ENCODE measurements at places on chromosomes 7 and 10.
A peak's percentile ranks its signal among the peaks of the same experiment; 100 is the strongest.

GRCh38 chr10:70956029-70956759 lies 67.8 kb upstream of the PCBD1 start:
- no peaks in the 10 kb centered on the region for H3K4me1 ChIP-seq
- H3K4me3 ChIP-seq = no peak overlapping the region

- H3K27ac ChIP-seq = no peak overlapping the region
- H3K4me3 ChIP-seq = no peak overlapping the region
- H3K4me1 ChIP-seq = peaks cover 43% of the 10 kb centered on the region
- DNase-seq = no peak
- H3K27me3 ChIP-seq = no peaks in the 10 kb centered on the region
- peaks cover 22% of the 10 kb centered on the region for H3K36me3 ChIP-seq
These were observed 52.2 kb downstream of the SHOC2 start for GRCh38 chr10:110971638-110972037.

GRCh38 chr7:78953090-78953489 lies 500.4 kb downstream of the MAGI2 start:
- H3K27me3 ChIP-seq = no peaks in the 10 kb centered on the region
- no peak overlapping the region for H3K4me3 ChIP-seq
- no peaks in the 10 kb centered on the region for H3K36me3 ChIP-seq
- H3K27ac ChIP-seq = no peak overlapping the region

DNA sequence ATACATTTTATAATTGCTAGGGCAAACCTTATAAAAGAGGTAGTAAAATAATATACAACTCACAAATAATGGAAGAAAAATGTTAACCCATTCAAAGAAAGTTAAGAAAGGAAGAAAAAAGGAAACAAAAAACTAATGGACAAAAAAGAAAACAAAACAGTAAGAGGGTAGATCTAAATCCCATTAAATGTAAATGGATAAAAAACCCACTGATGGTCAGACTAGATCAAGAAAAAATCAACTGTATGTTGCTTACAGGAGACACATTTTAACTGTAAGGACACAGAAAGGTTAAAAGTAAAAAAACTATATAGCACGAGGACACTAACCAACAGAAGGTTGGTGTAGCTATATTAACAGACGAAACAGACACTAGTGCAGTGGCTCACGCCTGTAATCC lies 18.0 kb downstream of the FOXL3 start:
- no peak for DNase-seq
- no peak overlapping the region for H3K27ac ChIP-seq
- peaks cover 8% of the 10 kb centered on the region for H3K27me3 ChIP-seq
- H3K36me3 ChIP-seq = no peaks in the 10 kb centered on the region
- H3K4me3 ChIP-seq = no peak overlapping the region

DNA sequence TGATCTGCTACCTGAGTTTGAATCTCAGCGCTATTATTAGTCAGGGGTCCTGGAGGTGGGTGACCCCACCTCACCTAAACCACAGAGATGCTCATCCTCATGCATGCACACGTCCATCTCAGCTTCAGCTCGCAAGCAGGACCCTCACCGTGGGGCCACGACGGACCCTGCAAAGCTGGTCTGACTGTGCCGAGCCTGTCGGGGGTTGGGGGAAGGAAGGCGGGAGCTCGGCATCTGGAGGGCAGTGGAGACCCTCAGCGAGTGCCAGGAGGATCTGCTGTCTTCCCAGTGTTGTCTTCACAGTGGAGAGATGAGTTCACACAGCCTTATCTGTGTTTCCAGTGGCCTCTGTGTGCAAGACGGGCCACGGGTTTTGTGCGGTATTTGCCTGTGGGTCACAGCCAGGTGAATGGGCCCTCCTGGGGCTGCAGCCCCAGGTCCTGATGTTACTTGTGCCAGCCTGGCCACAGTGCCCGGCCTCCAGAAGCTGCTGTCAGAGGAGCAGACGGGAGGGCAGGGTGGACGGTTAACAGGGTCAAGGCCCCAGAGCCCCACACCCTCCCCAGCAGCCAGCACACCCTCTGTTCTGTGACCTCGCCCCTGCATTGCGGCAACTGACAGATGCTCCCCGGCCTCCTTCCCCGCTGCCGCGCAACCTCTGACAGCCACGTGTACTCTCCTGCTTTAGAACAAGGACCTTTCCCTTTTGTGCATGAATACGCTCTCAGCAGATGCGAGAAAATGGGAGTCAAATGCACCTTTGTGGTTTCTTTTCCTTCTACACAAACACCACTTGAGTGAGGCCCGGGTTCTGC lies 528.8 kb downstream of the DNAJB6 start:
- no peaks in the 10 kb centered on the region for H3K4me1 ChIP-seq
- DNase-seq = no peak
- H3K36me3 ChIP-seq = no peaks in the 10 kb centered on the region
- H3K27ac ChIP-seq = no peak overlapping the region
- H3K4me3 ChIP-seq = no peak overlapping the region

GRCh38 chr7:128022631-128023532 lies 8.4 kb downstream of the LRRC4 start:
- H3K36me3 ChIP-seq = peaks cover 35% of the 10 kb centered on the region
- H3K27ac ChIP-seq = no peak overlapping the region
- H3K4me1 ChIP-seq = peaks cover 6% of the 10 kb centered on the region
- DNase-seq = no peak

- H3K4me3 ChIP-seq = no peak overlapping the region
- no peak for DNase-seq
- peaks cover 2% of the 10 kb centered on the region for H3K27me3 ChIP-seq
- H3K27ac ChIP-seq = no peak overlapping the region
These were observed 133.9 kb downstream of the PRPF18 start for GRCh38 chr10:13720699-13721098.

- H3K27ac ChIP-seq = no peak overlapping the region
- H3K4me1 ChIP-seq = no peaks in the 10 kb centered on the region
- no peaks in the 10 kb centered on the region for H3K36me3 ChIP-seq
- no peak for DNase-seq
These were observed 85.3 kb upstream of the UNC5B start for GRCh38 chr10:71127104-71127503.

GRCh38 chr7:131249003-131249402 lies 78.7 kb upstream of the MKLN1 start:
- peaks cover 2% of the 10 kb centered on the region for H3K4me1 ChIP-seq
- no peak for DNase-seq
- no peak overlapping the region for H3K4me3 ChIP-seq
- H3K36me3 ChIP-seq = peaks cover 5% of the 10 kb centered on the region

GRCh38 chr7:77543910-77544309 lies 6.8 kb downstream of the PTPN12 start:
- no peak overlapping the region for H3K27ac ChIP-seq
- peaks cover 42% of the 10 kb centered on the region for H3K4me1 ChIP-seq
- H3K27me3 ChIP-seq = no peaks in the 10 kb centered on the region

DNA sequence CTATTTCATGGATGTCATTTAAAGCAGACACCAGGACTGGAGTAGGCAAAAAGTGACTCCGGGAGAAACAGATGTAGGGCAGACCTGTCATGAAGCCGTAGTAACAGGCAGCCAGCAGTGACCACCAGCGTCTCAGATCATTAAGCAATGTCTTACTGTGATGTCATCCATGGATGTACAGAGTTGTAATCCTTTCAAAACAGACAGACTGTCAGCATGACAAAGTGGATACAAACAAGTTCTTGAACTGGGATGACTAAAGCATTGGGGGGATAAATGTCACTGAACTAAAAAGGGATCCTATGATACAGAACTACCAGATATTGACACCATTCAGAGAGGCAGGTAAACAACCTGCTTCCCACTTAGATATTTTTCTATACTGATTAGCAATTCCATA lies 675.5 kb downstream of the PARD3 start:
- H3K27me3 ChIP-seq = no peaks in the 10 kb centered on the region
- H3K36me3 ChIP-seq = no peaks in the 10 kb centered on the region
- no peak overlapping the region for H3K27ac ChIP-seq

GRCh38 chr10:11097686-11098085 lies 80.0 kb downstream of the CELF2 start:
- H3K4me3 ChIP-seq = no peak overlapping the region
- no peaks in the 10 kb centered on the region for H3K4me1 ChIP-seq
- H3K36me3 ChIP-seq = no peaks in the 10 kb centered on the region
- H3K27ac ChIP-seq = no peak overlapping the region

DNA sequence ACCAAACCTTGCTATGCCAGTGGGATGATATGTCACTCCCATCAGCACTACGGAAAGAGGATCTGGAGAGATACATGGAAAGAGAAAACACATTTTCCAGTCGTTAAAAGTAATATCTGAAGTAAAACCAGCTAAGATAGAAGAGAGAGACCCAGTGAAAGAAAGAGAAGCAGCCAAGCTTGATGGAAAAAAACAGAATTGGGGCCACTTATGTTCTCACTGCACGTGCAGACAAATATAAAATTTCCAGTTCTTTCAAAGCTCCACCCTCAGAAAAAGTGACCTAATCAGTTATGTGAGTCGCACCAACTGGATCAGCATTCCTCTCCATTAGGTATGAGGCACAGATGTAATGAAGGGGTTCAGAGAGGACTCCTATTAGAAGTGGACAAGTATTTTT lies 266.1 kb downstream of the MTERF1 start:
- DNase-seq = no peak
- no peaks in the 10 kb centered on the region for H3K4me1 ChIP-seq
- no peak overlapping the region for H3K27ac ChIP-seq
- H3K36me3 ChIP-seq = peaks cover 2% of the 10 kb centered on the region

DNA sequence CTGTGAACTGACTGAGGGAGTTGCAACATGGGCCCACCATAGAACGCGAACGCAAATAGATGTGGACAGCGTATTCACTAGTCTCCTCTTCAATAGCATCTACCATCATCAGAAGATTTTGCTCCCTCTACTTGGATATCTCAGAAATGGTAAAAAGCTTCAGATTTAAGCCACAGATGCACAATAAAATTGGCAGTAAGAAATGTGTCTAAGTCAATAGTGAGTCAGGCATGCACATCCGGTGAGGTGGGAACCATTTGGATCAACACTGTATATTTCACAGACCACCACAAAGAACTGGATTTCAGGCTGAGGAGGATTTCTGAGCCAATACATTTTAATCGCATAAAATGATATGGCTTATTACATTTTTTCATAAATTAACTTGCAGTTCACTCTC lies 111.5 kb upstream of the ADAM12 start:
- no peak for DNase-seq
- H3K4me1 ChIP-seq = no peaks in the 10 kb centered on the region
- H3K27me3 ChIP-seq = no peaks in the 10 kb centered on the region
- H3K4me3 ChIP-seq = no peak overlapping the region
- no peak overlapping the region for H3K27ac ChIP-seq

DNA sequence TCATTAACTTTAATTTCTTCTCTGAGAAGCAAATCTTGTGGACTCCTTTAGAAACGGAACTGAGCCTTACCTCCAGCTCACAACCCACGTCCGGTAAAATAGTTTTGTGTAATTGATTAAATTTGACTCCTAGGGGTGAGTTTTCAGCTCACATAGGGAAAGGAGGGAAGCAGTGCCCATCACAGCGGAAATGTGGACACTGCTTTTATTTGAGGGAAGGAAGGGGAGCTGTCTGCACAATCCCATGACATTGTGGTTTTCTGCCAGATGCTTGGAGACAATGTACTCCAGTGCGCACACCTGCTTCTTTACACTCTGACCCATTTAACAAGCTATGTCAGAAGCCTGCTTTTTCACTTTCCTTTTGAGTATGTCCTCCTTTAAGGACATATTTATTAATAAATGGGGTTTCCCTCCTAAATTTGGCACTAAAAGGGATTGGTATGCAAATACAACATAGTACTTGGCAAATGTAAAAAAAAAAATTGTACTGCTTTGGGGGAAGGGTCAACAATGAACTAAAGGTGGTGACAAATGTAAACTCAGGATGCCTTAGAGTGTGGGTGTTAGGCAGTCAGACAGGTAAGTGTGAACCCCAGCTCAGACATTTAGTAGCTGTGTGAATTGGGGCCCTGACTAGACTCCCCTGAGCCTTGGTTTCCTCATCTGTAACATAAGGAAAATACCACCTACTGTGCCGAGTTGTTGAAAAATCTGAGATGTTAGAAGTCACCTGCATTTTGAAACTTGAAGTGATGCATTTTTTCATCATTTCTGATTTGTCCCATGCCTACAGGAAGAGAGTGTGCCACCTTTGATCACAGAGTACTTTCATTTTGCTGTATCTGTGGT lies 90.2 kb upstream of the KLF6 start:
- H3K4me3 ChIP-seq = peak overlapping the region; percentile 70
- no peaks in the 10 kb centered on the region for H3K27me3 ChIP-seq
- no peaks in the 10 kb centered on the region for H3K36me3 ChIP-seq
- peaks cover 37% of the 10 kb centered on the region for H3K4me1 ChIP-seq

GRCh38 chr10:95881316-95881715 lies 26.5 kb upstream of the CC2D2B start:
- H3K4me3 ChIP-seq = no peak overlapping the region
- H3K4me1 ChIP-seq = peaks cover 2% of the 10 kb centered on the region
- no peak overlapping the region for H3K27ac ChIP-seq
- no peaks in the 10 kb centered on the region for H3K27me3 ChIP-seq
- no peak for DNase-seq

DNA sequence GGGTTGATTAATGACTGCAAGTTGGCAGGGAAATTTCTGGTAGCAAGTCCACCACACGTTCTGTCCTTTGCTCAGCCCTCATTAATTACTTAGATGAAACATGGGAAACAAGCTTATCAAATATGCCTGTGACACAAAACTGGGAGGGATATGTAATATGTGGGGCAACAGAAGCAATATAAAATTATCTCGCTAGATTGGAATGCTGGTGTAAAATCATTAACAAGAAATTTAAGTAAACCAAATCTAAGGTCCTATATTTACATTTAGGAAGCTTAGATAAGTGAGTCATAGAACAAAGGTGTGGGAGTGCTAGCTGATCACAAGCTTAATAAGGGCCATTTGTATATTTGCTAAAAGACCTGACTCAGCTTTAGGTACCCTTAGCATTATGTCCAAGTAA lies 23.5 kb downstream of the TRPV5 start:
- no peaks in the 10 kb centered on the region for H3K4me1 ChIP-seq
- peaks cover 13% of the 10 kb centered on the region for H3K27me3 ChIP-seq

- no peak for DNase-seq
- no peak overlapping the region for H3K4me3 ChIP-seq
- no peaks in the 10 kb centered on the region for H3K4me1 ChIP-seq
- H3K27me3 ChIP-seq = peaks cover 4% of the 10 kb centered on the region
- H3K27ac ChIP-seq = no peak overlapping the region
These were observed 113.7 kb downstream of the LRMDA start for GRCh38 chr10:75544993-75545706.

GRCh38 chr7:88184848-88185304 lies 35.0 kb downstream of the SRI start:
- DNase-seq = no peak
- no peak overlapping the region for H3K4me3 ChIP-seq
- no peaks in the 10 kb centered on the region for H3K36me3 ChIP-seq
- no peaks in the 10 kb centered on the region for H3K4me1 ChIP-seq

- H3K27ac ChIP-seq = peak overlapping the region; percentile 100
- peaks cover 20% of the 10 kb centered on the region for H3K4me1 ChIP-seq
- H3K36me3 ChIP-seq = peaks cover 32% of the 10 kb centered on the region
- DNase-seq = no peak
- H3K27me3 ChIP-seq = no peaks in the 10 kb centered on the region
These were observed 10.0 kb downstream of the KLF6 start for GRCh38 chr10:3774814-3775695.

GRCh38 chr7:28836716-28837115 lies 121.4 kb downstream of the TRIL start:
- no peaks in the 10 kb centered on the region for H3K4me1 ChIP-seq
- no peaks in the 10 kb centered on the region for H3K27me3 ChIP-seq
- no peaks in the 10 kb centered on the region for H3K36me3 ChIP-seq
- no peak for DNase-seq
- no peak overlapping the region for H3K27ac ChIP-seq

GRCh38 chr10:116696919-116697318 lies 45.4 kb downstream of the HSPA12A start:
- H3K4me3 ChIP-seq = no peak overlapping the region
- no peaks in the 10 kb centered on the region for H3K36me3 ChIP-seq
- peaks cover 3% of the 10 kb centered on the region for H3K27me3 ChIP-seq
- no peak overlapping the region for H3K27ac ChIP-seq
- DNase-seq = no peak
